Activated naive CD4-positive, alpha-beta T cell treated with anti-CD3 and anti-CD28 coated beads, Interleukin-2, amount 50 U/mL, for 16 hours (primary cell): ENCODE measurements at places on chromosomes 2 and 18.

DNA sequence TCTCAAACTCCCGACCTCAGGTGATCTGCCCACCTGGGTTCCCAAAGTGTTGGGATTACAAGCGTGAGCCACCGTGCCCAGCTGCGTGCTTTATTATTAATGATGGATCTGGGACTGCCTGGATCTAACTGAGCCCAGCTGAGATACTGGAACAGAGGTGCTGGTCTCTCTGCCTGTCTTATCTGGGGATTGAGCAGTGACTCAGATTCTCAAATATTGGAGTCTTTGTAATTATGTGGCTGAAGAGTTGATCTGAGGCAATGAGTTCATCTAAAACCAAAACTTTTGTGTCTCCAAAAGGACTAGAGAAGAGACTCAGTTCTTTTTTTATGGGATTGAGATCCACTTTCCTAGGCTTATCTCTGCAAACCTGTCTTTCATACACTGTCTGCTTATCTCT lies 16.3 kb downstream of the PLEKHB2 start:
- no peak for DNase-seq

- no peak for DNase-seq
Measured at GRCh38 chr2:112603731-112604130, 19.3 kb downstream of the CHCHD5 start.

DNA sequence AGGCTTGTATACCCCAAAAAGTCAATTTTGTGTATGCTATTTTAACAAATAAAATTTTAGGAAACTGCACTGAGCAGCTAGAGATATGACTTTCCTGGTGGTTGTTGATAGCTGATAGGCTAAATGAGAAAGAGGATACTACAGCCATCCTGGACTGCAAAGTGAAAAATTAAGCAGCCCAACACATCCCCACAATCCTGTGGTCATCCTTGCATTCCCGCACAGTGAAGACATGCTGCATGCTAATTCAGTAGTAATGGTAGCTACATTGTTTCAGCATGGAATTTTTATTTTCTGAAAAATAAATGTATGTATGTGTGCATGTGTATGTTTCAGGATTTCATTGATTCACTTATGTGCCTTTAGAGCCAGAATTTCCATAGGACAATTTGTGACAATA lies 124.2 kb upstream of the CCDC68 start:
- no peak for DNase-seq

DNA sequence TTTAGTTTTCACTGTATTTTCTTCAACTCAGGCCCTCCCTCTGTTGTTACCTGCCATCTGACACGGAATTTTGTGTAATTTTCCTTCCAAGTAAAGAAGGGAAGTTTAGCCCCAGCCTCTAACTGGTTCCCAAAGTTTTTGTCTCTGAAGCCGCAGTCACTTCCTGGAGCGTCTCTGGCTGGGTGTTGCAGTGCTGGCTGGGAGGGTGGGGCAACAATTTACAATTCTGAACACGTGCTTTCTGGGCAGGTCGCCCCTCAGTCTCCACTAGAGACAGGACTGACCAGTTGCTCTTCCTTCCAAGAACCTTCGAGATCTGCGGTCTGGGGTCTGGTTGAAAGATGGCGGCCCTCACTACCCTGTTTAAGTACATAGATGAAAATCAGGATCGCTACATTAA lies 3.5 kb downstream of the CNDP2 start:
- peak; percentile 33 for DNase-seq

- DNase-seq, result no peak
Measured at GRCh38 chr2:217802266-217802665, 200.5 kb downstream of the TNS1 start.

DNA sequence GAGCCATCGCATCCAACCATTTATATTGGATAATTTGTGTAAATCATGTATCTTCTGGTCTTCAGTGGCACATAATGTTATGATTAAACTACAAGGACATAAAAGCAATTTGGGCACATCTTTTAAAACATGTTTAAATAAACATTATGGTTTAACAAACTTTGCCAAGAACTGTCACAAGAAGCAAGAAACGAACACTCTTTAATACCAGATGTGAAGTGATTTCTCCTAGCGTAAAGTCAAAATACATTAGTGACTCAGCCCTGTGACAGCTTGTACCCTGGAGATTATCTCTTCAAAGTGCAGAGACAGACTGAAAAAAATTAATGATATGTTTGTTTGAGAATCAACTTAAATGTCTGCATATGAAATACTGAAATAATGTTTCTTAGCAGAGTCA lies 39.9 kb downstream of the DSEL start:
- no peak for DNase-seq

- no peak for DNase-seq
Measured at GRCh38 chr2:217097346-217097745, 237.5 kb upstream of the TNP1 start.

DNA sequence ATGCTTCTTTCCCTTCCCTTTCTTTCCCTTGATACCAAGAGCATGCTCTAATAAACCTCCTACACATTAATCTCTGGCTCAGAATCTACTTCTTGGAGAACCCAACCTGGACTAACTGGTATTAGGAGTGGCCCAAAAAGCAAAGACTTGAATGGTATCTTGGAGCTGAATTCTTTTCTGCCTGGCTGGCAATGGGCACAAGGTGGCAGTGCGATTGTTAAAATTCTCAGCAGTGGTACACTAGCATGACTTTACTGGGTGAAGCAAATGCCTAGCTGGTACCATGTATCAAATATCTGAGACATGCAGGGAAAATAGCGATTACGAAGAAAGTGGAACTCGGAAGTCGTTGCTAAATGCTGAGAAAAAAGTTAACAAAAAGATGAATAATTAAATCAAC lies 376.1 kb downstream of the XIRP2 start:
- no peak for DNase-seq

DNA sequence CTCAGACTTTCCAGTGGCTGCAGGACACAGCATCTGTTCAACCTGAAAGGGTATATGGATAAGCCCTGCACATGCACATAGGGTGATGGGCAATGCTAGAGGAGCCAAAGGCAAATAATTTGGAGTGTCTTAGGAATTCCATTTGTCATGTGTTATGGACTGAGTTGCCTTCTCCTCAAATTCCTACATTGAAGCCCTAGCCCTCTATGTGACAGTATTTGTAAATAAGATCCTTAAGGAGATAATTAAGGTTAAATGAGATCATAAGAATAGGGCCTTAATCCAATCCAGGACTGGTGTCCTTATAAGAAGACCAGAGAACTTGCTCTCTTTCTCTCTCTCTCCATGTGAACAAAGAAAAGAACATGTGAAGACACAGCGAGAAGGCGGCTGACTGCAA lies 42.9 kb upstream of the CREG2 start:
- no peak for DNase-seq

DNA sequence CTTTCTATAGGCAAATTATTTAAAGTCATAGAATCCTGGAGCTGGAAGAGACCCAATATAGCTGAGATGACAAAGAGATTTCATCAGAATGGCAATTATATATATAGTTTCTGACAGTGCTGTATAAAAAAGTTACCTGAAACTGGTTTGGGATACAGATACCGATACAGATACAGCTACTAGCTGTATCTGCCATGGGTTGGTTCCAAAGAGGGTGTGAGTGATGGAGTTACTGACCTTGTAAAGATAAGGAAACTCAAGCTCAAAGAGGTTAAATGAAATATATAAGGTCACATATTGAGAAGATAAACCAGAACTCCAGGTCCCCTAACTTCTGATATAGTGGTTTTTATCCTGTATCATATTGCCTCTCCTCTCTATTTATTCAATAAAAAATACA lies 10.9 kb downstream of the PELI1 start:
- DNase-seq, result no peak

DNA sequence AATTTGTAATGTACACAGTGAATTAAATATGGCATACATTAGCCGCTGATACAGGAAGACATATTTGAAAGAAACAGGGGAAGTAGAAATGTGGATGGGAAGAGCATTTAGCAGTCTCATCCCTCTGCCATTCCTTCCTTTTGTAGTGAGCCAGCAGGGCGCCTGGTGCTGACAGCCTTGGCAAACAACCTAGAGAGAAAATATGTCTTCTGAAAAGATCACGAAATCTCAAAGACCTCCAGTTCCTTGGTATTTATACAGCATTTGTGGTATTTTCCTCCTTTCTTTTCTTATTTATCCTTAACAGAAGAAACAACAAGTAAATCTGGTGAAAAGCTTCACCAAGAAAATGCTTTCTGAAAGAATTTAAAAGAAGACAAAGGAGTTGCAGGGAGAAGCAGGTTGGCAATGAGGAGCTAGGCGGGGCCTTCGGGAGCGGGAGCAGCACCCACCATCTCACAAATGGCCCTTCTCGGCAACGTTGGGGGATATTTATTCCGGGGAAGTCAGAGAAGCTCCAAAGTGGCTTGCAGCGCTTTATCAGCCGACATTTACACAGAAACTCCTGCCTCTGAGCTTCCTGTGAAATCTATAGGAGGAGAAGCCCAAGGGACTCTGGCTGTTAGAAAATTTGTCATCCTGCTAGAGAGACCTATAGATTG lies 406.1 kb upstream of the NRP2 start:
- no peak for DNase-seq

- DNase-seq, result no peak
Measured at GRCh38 chr18:44988821-44989587, 308.3 kb downstream of the SETBP1 start.

GRCh38 chr2:205868773-205869333 lies 186.6 kb downstream of the NRP2 start:
- no peak for DNase-seq

DNA sequence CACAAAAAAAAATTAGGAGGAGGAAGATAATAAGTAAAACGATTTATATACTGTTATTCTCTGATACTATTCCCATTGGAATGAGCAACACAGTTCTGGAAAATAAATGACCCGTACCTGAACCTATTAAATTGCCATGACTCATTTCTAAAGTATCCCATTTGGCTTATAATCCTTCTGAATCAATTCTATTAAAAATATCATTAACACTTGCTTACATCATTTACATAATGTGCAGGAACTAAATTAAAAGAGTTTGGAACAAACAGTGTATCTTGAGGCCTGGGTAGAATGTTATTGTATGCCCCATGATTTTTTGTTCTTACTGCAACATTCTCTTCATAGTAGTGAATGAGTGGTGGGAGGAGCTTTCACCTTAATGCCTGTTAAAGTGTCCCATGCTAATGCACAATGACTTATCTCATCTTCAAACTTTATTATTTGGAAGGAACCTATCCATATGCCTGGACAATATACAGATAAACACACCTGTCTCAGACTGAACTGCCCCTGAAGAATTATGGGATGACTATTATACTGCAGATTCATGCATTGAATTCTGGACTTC lies 549.9 kb upstream of the ACVR2A start:
- DNase-seq, result no peak

- no peak for DNase-seq
Measured at GRCh38 chr18:59867337-59868104, 32.3 kb upstream of the PMAIP1 start.

GRCh38 chr2:101106453-101107181 lies 44.6 kb downstream of the TBC1D8 start:
- no peak for DNase-seq

- no peak for DNase-seq
Measured at GRCh38 chr2:213723041-213723560, 438.8 kb downstream of the SPAG16 start.
